ENCODE measurements at places on chromosomes 1 and 21.

DNA sequence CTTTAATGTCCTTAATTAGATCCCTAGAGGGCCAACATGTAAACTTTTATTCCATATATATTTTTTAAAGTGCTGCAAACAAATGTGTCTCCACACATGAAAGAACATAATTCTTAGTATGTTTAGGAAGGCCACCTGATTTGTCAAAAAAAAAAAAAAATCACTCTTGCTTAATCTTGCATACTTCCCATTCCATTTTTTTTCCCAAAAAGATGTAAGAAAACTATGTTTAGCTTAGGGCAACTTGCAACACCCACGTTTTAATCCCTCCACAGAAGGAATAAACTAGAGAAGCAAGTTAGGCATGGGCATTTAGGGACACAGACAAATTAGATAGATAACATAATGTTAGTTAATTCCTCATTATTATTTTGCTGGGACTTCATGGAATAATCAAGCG lies 5.6 kb downstream of the YOD1 start:
- no peak for DNase-seq

DNA sequence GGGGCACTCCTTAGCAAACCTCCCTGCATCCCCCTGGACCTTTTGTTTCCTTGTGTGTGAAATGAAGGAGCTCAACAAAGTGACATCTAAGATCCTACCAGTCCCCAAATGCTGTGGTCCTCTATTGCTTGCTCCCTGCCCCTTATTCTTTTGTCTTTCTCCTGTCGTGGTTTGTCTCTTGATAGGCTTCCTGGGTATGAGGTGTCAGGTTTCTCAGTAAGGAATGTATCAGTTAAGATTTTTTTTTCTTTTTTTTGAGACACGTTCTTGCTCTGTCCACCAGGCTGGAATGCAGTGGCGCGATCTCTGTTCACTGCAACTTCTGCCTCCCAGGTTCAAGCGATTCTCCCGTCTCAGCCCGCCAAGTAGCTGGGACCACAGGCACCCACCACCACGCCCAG lies 16.8 kb downstream of the CNIH3 start:
- no peak for DNase-seq

- no peak for DNase-seq
Observed at GRCh38 chr1:211036381-211037060, 97.4 kb downstream of the KCNH1 start.

DNA sequence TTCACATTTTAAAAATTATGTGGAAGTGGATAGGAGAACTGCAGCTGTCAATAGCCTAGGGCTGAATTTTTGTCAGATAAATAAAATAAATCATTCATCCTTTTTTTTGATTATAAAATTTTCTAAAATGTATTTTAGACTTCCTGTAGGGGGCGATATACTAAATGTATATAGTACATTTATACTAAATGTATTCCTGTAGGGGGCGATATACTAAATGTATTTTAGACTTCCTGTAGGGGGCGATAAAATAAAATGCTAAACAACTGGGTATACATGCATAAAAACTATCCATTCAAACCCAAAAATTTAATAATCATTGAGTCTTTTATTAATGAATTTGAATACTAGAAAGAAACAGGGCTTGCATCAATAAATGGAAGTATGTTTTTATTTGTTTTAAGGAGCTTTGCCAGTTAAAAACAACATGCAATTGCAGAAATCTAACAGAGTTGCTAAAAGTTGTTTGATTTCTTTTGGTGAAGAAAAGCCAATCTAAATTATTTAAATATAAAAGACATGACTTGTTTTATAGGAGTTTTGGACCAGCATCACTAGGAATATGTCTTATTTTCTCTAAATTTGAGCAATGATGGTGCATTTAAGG lies 31.4 kb downstream of the CLCA1 start:
- DNase-seq: no peak

DNA sequence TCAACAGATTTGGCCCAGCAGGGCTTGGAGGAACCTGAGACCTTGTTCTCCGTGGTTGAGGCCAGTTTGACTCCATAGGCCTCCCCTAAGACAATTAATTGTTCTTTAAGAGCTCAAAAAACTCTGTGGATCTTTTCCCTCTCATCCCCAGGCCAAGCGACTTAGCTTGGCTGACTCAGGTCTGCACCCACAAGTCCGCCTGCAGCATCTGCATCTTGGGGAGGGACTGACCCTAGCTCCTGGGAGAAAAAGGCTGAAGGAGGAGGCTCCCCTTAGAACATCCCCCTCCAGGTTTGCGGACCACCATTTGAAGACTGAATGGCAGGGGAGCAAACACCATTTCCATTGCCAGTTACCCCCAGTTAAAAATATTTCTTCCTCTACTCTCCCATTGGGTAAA lies 1.5 kb upstream of the HES2 start:
- DNase-seq: no peak

DNA sequence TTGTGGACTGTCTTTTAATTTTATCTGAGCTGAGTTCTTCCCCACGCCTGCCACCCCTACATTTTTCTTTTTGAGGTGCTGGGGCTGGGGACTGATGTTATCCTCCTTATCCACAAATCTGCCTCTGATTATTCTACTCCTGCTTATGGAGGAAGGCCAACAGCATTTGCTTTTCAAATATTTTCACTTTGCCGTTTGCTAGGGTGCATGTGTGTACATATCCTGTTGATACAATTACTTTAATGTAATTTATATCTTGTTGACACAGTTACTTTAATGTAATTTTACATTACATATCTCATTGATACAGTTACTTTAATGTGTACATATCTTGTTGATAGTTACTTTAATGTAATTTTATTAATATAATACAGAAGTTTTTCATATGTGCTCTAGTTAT lies 36.2 kb downstream of the PRRC2C start:
- DNase-seq: no peak

GRCh38 chr21:33870768-33871167 lies 44.8 kb downstream of the ATP5PO start:
- DNase-seq: no peak

- DNase-seq: no peak
Observed at GRCh38 chr1:172990598-172991215, 60.0 kb downstream of the TNFSF18 start.

GRCh38 chr1:1132956-1133750 lies 17.3 kb upstream of the C1orf159 start:
- no peak for DNase-seq

DNA sequence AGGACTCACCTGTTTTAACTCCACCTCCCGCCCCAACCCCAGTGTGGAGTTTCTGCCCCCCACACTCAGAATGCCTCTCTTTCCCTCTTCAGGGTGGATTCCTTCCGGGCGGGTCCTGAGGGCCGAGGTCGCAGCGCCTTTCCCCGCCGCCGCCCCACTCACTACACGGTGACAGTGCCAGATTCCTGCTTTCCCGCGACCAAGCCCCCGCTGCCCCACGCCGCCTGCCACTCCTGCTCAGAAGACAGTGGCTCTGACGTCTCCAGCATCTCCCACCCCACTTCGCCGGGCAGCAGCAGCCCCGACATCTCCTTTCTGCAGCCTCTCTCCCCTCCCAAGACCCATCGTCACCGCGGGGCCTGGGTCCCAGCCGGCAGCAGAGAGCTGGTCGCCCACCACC lies 16.7 kb downstream of the INAVA start:
- no peak for DNase-seq

- DNase-seq: no peak
Observed at GRCh38 chr21:35326677-35327076, 277.6 kb upstream of the RUNX1 start.

DNA sequence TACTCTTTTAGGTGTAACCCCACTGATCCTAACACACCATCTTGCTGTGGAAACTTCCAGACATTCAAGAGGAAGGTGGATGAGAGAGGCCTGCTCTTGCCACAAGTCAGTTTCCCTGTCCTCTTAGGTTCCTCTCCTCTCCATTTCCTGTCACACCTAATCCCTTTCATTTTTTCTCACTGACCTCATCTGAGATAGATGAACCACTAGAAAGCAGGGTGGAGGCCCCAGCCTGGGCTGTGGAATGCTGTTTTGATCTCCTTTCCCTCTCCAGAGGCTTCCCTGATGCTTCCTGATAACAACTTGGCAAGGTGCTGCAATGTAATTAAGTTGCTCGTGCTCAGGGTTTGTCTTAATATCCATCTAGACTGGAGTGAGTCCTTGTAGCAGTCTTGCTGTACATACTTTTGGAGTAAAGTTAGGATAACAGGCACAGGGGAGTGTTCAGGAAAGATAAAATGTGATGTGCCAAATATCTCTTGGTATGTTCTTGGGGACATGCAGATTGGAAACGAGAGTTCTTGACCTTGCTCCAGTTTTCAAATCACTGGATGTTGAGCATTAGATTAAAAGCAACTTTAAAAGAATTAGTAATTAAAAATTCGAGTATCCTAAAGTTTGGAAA lies 11.2 kb downstream of the LRRC42 start:
- DNase-seq: no peak

- no peak for DNase-seq
Observed at GRCh38 chr1:31434101-31434871, 21.3 kb downstream of the SERINC2 start.

GRCh38 chr1:173295391-173295790 lies 88.3 kb upstream of the TNFSF4 start:
- DNase-seq: no peak

Measured in WTC11 (cell line).